ENCODE measurements at places on chromosomes 2 and 18.

- no peak overlapping the region for H3K4me3 ChIP-seq
- no peaks in the 10 kb centered on the region for H3K27me3 ChIP-seq
- H3K27ac ChIP-seq = no peak overlapping the region
- no peaks in the 10 kb centered on the region for H3K4me1 ChIP-seq
Observed at GRCh38 chr2:223369889-223370288, 232.3 kb downstream of the SCG2 start.

DNA sequence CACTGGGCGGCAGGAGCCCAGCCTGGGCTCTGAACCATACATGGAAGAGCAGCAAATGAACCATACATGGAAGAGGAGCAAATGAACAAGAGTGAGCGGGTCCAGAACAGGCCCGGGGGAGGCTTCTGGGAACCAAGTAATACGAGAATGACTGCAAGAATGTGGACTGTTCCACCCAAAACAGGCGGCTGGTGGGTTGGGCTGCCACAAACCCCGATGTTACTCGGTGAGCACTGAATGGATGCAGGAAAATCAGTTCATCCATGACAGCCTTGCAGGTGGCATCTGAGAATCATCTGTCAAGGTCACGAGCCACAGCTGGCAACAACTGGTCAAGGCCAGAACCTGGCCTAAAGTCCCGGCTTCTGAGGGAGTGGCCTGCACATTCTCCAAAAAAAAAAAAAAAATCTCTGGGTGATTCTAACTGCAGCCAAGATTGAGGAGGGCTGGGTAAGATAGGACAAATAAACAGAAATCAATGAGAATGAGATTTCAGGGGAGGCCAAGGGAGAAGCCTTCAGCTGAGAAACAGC, 106.1 kb downstream of the ZNF516 start:
- no peak overlapping the region for H3K27ac ChIP-seq
- H3K27me3 ChIP-seq = no peaks in the 10 kb centered on the region
- H3K4me1 ChIP-seq = peaks cover 41% of the 10 kb centered on the region

DNA sequence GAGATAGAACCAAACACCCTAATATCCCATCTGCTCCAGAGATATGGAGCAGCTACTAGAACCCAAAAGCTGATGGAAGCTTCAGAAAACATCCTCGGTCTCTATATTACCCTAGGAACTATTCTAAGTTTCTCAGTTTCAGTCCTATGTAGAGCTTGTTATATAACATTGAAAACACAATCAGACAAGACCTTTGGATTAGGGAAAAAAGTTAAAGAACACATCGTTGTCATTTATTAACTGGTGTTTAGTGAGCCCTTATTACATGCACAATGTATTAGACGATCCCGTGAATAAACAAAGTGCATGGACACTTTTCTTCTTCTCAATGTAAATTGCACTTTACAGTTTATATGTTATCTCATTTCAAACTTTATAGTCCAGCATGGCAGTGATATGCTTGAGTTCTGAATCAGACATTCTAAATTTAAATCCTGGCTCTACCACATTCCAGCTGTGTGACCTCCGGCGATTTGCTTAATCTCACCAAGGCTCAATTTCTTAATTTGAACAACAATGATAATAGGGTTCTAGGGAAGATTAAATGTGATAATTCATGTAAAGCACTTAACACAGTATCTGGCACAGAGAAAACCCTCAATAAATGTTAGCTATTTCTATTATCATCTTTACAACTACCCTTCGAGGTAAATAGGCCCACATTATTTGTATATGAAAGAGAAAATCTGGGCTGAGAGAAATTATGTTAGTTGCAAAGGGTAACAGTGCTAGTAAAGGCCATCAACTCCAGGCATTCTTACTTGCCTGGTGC, 83.6 kb upstream of the PIK3C3 start:
- no peak for ATAC-seq
- peaks cover 4% of the 10 kb centered on the region for H3K27me3 ChIP-seq
- no peaks in the 10 kb centered on the region for H3K36me3 ChIP-seq
- no peak overlapping the region for H3K4me3 ChIP-seq
- H3K4me1 ChIP-seq = no peaks in the 10 kb centered on the region
- no peak overlapping the region for H3K27ac ChIP-seq

DNA sequence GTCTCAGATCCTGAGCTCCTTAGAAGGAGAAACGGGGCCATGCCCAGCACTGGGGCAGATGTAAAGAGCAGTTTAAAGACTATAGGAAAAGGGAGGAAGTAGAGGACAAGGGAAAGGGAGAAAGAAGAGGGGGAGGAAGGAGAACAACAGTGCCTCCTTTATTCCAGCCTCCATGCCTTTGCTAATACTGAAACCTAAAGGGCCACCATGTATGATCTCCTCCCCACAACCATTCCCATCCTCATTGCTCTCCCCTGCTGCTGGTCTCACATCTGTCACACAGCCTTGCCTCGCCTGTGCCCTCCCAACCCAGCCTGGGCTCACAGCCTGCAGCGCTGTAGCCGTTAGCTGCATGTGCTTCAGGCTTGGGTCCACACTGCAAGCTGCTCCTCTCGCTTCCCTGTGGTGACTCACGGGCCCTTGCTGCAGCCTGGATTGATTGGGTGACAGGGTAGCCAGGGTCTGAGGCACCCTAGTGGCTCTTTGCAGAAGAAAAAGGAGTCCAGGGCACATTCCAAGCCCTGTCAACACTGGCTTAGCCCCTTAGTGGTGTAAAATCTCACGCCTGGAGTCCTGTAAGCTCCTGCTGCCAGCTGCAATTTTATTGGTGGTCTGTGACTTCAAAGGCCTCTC, 281.9 kb downstream of the SRBD1 start:
- H3K4me3 ChIP-seq = no peak overlapping the region
- no peak overlapping the region for H3K27ac ChIP-seq
- ATAC-seq = no peak
- no peaks in the 10 kb centered on the region for H3K36me3 ChIP-seq
- no peaks in the 10 kb centered on the region for H3K4me1 ChIP-seq

DNA sequence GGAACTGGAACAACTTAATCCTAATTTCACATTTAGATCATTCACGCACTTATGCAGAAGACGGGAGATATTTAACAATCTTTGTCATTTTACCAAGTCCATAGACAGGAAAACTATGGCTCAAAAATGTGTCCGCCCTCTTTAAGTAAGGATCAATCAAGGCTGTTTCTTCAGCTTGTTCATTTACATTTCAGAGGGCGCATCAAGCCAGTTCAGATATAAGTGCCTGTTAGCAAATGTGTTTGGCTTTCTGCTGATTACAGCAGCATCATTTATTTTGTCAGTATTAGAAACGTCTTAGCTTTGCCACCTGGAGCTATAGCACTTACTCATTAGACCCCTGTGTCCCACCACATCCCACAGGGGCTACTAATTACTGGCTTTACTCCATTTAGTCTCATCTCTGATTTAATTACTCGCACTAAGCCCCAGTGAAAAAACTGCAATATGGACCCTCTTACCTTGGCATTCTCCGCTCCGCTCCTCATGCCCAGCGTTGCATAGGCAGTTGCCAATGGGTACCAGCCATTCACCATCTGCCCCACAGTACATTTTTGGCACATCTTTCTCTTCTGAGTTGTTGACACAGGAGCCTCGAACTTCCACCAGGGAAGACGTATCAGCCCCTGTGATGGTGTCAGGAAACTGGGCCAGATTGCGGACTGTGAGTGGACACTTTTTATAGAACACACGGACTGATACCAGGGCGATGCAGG, 8.7 kb downstream of the EPHA4 start:
- no peaks in the 10 kb centered on the region for H3K27me3 ChIP-seq
- peaks cover 21% of the 10 kb centered on the region for H3K4me1 ChIP-seq
- H3K27ac ChIP-seq = no peak overlapping the region
- H3K4me3 ChIP-seq = no peak overlapping the region
- no peak for ATAC-seq
- H3K36me3 ChIP-seq = peaks cover 29% of the 10 kb centered on the region

- no peaks in the 10 kb centered on the region for H3K27me3 ChIP-seq
- H3K27ac ChIP-seq = no peak overlapping the region
- H3K36me3 ChIP-seq = no peaks in the 10 kb centered on the region
- no peak overlapping the region for H3K4me3 ChIP-seq
- H3K4me1 ChIP-seq = no peaks in the 10 kb centered on the region
Observed at GRCh38 chr18:1618364-1618763, 713.7 kb downstream of the ADCYAP1 start.

- no peaks in the 10 kb centered on the region for H3K36me3 ChIP-seq
- H3K27me3 ChIP-seq = no peaks in the 10 kb centered on the region
- H3K27ac ChIP-seq = no peak overlapping the region
- no peak overlapping the region for H3K4me3 ChIP-seq
Observed at GRCh38 chr18:52679354-52679753, 339.4 kb downstream of the DCC start.

DNA sequence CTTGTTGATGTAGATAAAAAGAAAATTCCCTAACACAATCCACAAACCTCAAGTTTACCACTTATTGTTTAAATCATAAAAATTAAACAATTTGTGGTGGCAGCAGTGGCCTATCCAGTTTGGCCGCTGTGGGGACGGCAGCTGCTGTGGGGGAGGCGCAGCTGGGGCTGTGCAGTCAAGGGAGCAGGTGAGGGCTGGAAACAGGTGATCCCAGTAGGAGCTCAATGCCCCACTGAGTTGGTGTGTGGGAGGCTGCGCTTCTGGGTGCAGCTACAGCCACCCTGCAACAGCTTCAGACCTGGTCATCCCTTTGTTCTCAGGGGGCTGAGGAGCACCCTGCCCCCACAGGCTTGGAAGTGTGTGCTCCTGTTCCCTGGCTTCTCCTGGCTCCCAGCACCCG, 266.0 kb upstream of the FSIP2 start:
- H3K27me3 ChIP-seq = no peaks in the 10 kb centered on the region
- H3K4me1 ChIP-seq = no peaks in the 10 kb centered on the region
- H3K27ac ChIP-seq = no peak overlapping the region
- H3K4me3 ChIP-seq = no peak overlapping the region
- no peaks in the 10 kb centered on the region for H3K36me3 ChIP-seq

GRCh38 chr18:69209761-69210160, 190.9 kb upstream of the DOK6 start:
- H3K4me3 ChIP-seq = no peak overlapping the region
- no peak for ATAC-seq
- H3K36me3 ChIP-seq = no peaks in the 10 kb centered on the region

GRCh38 chr2:62309465-62310091, 113.7 kb downstream of the B3GNT2 start:
- peak overlapping the region; percentile 80 for H3K27ac ChIP-seq
- H3K27me3 ChIP-seq = no peaks in the 10 kb centered on the region
- peaks cover 49% of the 10 kb centered on the region for H3K4me1 ChIP-seq
- H3K4me3 ChIP-seq = peak overlapping the region; percentile 62

GRCh38 chr2:119718501-119719260, 39.7 kb downstream of the TMEM177 start:
- no peaks in the 10 kb centered on the region for H3K36me3 ChIP-seq
- peaks cover 19% of the 10 kb centered on the region for H3K4me1 ChIP-seq

- H3K4me1 ChIP-seq = peaks cover 4% of the 10 kb centered on the region
- no peaks in the 10 kb centered on the region for H3K36me3 ChIP-seq
- no peak for ATAC-seq
- H3K27me3 ChIP-seq = peaks cover 18% of the 10 kb centered on the region
- no peak overlapping the region for H3K4me3 ChIP-seq
- H3K27ac ChIP-seq = no peak overlapping the region
Observed at GRCh38 chr2:29526587-29527586, 394.5 kb downstream of the ALK start.

DNA sequence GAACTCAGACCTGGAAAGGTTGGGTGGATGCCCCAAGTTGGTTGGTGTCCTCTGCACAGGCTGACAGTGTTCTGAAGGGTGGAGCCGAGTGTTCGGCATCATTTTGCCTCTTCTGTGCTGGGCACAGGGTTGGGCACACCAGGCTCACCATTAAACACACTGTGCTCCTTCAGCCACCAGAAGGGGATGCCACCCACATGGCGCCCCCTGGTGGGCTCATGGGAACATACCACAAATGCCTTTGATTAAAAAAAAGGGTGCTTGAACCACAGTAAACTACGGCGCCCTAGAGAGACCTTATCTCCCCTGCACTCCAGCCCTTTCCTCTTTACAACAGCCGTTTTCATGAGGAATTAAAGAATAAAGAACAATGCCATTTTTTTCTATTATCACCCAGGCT, 89.4 kb downstream of the CELF4 start:
- no peaks in the 10 kb centered on the region for H3K36me3 ChIP-seq
- peaks cover 27% of the 10 kb centered on the region for H3K27me3 ChIP-seq
- H3K4me1 ChIP-seq = no peaks in the 10 kb centered on the region
- no peak for ATAC-seq
- no peak overlapping the region for H3K4me3 ChIP-seq

GRCh38 chr2:129229830-129230441, 749.5 kb upstream of the RAB6C start:
- H3K4me3 ChIP-seq = no peak overlapping the region
- no peak for ATAC-seq
- no peaks in the 10 kb centered on the region for H3K4me1 ChIP-seq
- H3K27me3 ChIP-seq = no peaks in the 10 kb centered on the region
- H3K36me3 ChIP-seq = no peaks in the 10 kb centered on the region
- no peak overlapping the region for H3K27ac ChIP-seq
